ENCODE measurements at places on chromosomes 12 and 14.
A peak's percentile ranks its signal among the peaks of the same experiment; 100 is the strongest.

DNA sequence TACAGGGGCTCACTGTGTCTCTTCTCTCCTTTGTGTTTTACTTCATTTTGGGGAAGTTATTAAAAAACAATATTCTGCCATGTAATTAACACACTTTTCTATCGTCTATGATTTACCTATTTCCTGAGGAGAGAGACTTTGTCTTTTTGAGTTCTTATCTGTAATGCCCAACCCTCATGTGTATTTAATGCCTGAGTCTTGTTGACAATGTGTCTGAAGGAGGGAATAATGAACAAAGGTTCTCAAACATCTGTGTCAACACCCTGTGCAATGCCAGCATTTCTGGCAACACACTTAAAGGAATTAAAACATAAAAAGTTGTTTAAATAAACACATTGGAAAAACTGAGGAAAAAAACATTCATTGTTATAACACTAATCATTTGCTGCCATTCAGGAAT is 147.1 kb downstream of the SLC15A5 start:
- no peak for DNase-seq

DNA sequence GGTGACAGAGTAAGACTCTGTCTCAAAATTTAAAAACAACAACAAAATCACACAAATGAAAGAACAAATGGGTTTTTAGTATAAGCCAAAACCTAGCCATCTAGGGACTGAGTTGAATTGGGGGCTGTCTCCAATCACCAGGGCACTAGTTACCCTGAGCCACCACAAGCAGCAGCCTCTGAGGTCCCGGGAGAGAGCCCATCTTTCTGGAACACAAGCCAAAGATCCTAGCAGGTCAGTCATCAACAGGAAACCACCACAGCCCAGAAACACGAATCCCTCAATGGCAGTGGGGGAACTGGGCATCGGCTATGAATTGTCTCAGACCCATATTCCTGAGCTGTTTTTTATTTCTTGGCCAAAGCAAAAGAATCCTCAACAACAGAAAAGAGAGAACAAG is 75.3 kb downstream of the KDM2B start:
- DNase-seq = no peak

DNA sequence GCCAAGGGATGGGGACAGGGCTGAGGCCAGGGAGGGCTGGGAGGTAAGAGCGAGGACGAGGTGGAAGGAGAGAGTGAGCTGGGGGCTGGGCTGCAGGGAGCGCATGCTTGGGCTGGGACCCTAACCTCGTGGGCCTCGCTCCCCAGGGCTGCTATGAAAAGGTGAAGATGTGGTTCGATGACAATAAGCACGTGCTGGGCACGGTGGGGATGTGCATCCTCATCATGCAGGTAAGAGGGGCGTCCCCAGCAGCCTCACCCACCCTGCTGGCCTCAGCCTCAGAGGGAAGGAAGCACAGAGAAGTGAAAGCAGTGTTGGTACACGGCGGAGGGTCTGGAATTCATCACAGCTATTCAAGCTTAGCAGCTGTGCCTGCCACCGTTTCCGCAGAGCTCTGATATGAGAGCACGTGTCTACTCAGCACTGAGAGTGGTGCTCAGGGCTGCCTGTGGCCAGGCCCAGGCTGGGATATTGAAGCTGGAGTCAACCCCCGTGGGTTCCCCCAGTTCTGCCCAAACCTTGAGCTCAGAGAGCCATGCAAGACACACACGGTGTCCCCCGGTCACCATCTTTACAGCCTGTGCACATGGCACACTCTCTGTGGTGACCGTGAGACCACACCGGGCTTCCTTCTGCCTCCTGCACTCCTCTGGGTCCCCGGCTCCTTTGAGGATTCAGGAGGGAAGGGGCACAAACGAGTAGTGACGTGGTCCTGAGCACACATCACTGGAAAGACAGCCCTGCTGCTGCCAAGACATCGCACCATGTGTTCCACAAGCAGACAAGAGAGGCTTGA is 204.6 kb downstream of the TSPAN9 start:
- no peak for DNase-seq

DNA sequence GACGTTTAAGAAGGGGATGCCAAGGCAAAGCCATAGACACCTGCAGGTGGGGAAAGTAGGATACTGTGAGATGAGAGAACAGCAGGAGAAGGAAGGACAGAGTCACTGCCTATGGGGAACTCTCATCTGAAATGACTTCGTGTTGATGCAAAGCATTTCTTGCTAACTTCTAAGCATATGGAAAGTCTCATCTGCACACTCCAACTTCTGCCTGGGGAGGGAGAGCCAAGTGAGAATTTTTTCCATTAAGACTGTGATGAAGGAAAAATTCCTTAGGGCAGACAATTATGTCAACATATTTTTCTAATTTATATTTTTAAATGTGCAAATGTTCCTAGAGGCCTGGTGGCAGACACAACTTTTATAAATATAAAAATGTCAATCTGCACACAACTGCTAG is 115.3 kb downstream of the IPO8 start:
- no peak for DNase-seq

DNA sequence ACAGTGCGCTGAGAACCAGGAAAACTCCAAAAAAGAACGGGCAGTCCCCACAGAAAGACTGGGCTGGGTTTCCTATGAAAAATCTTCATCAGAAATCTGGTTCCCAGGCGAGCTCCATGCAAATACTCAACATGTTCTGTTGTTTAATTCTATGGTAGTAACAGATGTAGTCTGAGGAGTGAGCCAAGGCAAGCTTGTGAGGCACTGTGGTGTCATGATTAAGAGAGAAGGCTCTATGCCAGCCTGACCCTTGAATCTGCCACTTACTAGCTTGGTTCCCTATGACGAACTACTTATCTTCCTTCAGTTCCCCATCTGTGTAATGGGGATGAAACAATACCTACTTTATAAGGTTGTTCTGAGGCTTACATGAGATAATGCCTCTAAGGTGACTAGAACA is 10.7 kb downstream of the POMT2 start:
- no peak for DNase-seq

DNA sequence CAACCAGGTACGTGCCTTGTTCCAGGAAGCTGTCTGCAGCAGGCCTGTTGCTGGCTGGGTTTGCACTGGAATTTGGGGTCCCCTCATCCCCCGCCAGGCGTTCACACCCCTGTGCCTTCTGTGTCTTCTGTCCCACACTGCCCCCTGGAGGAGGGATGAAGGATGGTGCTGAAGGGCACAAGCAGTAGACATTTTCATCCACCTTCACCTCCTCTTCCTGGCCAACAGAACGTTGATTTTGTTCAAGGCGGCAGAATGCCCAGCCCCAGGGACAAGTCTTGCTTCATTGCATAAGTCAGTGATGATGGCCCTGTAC is 122.1 kb downstream of the CALM1 start:
- no peak for DNase-seq

DNA sequence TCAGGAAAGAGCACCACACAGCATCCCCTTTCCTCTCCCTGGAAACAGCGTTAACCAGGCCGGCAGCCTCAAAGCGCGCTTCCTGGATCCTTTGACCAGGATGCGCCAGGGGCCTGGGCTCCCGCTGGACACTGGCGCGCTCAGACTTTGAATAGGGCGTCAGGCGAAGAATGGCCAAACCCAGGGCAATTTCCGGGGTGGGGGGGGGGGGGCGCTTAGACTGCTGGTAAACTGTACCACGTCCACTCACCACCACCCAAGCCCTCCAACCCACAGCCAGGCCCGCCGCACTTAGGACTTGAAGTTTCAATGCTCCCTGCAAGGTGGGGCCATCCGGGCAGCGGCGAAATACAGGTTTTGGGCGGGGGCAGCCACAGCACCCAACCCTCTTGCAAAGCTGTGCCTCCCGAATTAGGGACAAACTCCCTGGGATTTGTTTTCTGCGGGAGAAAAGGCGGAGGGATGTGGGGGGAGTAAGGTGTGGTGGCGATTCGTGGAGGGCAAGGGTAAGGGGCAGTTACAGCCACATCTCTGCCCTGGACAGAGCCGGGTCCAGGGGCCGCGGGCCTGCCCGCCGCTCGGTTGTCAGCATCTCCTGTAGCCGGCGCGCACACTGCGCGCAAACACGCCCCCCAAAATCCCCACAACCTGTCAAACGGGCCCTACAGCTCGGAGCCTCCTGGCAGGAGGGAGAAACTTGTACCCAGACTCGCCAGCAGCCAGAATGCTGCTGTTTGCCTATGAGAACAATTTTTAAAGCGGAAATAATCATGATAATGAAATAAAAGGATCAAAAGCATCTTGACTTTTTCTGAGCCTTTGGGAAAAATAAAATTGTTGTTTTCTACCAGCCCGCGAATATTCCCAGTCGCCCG is 958 bp downstream of the RTN1 start:
- DNase-seq = no peak

DNA sequence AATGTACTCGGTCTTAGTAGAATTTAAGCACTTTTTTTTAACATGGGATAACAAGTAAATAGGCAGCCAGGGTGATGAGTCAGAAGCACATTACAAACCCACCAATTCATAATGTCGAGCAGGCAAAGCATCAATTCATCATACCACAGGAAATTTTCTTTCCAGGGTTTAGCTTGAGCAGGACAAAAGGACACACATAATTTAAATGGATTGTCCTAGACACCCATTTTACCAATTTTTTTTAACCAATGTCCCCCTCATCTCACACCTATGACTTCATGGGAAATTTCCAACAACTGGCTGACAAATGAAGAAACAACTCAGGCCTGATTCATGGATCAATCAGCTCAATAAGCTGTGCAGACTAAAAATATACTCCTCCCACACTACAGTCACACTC is 58.8 kb upstream of the FOXG1 start:
- no peak for DNase-seq

GRCh38 chr14:31880935-31881334 is 196.2 kb upstream of the ARHGAP5 start:
- DNase-seq = peak; percentile 43

DNA sequence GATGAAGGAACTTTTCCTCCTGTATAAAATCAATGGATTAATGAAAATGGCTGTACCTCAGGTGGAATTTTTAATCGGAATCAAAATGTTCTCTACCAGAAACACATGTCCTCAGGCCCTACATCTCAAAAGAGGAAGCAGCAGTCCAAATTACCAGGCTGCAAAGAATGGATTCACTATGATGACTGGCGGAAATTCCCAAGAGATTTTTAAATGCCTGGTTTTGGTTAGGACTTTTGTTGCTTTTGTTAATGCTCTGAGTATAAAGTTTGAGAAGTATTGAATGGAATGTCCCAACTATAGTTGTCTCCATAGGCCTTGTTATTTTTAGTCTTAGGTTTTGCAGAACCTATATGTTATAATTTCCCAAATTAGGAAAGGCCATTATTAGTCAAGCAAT is 11.2 kb upstream of the IFNG start:
- DNase-seq = no peak

DNA sequence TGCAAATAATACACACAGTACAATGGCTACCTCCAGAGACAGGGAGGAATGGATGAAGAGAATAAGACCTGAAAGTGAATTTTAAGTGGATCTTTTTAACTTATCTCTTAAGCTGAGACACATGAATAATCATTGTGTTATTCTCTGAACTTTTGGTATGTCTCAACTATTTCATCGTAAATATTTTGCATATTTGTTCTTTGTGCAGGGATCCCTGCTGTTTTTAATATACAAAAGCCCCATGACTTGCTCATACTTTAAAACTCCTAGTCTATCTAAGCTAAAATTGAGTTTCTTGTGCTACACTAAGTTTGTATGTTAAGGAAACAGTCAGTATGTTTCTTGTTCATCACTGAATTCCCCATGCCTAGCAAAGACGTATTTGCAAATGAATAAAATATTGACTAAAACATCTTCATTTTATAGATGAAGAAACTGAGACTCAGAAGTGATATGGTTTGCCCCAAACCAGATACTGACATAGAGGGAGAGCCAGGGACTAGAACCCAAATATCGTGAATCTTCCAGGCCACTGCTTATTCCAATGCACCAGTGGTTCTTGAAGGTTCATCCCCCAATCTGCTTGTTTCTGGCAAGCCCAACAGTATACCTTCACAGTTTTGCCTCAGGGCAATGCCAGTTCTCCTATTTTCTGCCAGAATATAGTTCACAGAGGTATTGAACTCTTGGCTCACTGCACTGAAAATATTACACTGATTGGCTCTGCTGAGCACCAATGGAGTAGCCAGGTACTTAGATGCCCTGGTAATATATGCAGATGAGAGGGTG is 356.9 kb downstream of the MED13L start:
- peak; percentile 8 for DNase-seq

GRCh38 chr12:16407346-16407745 is 59.9 kb downstream of the MGST1 start:
- no peak for DNase-seq

GRCh38 chr12:42039176-42039575 is 105.5 kb downstream of the GXYLT1 start:
- DNase-seq = no peak

- DNase-seq = no peak
These were observed 378.0 kb downstream of the FOXG1 start for GRCh38 chr14:29144621-29145020.

- no peak for DNase-seq
These were observed 75.0 kb upstream of the DYNC1H1 start for GRCh38 chr14:101889366-101889765.

- DNase-seq = no peak
These were observed 59.1 kb upstream of the GNPNAT1 start for GRCh38 chr14:52850451-52850909.

DNA sequence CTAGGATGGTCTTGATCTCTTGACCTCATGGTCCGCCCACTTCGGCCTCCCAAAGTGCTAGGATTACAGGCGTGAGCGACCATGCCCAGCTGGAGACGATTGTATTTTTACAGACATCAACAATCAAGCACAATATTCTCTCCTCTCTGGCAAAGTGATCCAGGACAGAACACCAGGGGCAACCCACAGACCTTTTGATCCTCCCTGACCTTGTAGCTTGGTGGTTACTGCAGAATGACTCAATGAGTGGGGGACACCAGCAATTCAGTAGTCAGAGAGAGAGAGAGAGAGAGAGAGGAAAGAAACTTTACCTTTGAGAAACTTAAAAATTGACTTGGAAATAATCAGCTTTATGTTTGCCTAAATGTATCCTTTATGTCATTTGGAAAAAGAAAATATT is 51.2 kb downstream of the DRAM1 start:
- DNase-seq = no peak

DNA sequence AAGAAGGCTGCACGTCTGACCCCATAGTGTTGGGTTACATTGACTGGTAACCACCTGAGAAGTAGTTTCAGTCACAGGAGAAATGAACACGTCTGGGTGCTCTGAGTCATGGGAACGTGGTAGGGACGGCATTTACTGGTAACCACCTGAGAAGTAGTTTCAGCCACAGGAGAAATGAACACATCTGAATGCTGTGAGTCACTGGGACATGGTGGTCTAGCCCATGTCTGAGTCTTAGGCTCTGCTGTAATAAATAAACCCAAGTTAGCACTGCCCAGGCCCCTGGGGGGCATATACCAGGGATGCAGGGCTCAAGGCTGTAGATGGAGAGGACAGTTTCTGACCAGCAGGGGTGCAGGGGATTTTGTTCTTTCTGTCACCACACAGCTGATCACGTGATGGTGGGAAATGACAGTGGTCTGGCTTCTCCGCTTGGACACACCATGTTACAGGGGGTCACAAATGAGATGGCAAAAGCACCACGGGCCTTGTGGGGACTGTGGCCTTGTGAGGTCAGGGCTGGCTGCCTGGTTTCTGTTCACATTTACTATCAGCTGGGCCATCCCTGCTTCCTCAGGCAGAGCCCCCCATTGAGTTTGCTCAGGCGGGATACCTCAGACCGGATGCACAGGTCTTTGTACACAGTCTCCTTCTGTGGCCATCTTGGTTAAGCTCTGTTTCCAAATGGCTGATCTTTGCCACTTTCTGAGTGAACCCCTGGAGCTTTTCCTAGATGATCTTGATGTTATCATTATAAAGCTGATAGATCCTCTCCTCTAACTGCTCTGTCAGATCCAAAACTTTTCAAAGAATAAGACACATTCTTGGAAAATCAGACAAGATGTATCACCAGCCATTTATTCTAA is 9.8 kb upstream of the C12orf42 start:
- no peak for DNase-seq
